CD4-positive, alpha-beta memory T cell (primary cell): ENCODE measurements at places on chromosomes 5 and 9. TPM values are rescaled to one million over a fixed set of nuclear protein-coding genes. Genes with fewer than 3 reads are reported as not detected.

- no peak for DNase-seq
Measured at GRCh38 chr9:92769286-92769685, 4.7 kb upstream of the BICD2 start.

DNA sequence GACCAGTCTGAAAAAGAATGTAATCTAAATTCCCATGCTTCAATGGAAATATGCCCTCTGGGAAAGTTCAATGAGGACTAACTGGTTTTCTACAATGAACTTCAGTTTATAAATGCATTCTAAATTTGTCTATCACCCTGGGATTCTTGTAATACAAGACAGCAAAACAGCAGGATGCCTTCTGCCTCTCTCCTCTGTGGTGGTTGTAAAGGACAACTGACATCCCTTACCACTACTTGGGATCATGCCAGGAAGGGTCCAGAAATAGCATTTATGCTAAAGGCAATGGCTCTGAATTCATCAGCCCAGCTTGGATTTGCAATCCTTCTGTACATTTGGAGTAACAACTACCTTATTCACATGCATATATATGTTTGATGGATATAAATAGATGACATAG, 97.3 kb upstream of the ADAMTS16 start:
- DNase-seq = no peak

- DNase-seq = no peak
Measured at GRCh38 chr5:78586251-78586650, 62.3 kb downstream of the LHFPL2 start.

DNA sequence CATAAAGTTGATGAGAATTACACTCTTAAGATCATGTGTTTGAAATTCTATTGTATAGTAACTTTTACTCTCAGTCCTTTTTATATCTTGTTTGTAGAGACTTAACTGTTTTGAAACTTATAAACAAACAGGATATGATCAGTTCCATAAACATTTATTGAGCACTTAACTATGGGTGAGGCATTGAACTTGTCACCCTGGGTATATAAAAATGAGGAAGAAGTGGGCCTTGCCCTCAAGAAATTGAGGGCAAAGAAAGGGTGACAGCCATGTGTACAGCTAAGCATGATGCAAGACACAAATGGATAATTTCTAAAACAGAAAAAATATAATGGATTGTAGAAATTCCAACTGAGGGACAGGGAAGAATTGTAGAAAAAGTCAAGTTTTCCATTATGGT, 15.7 kb downstream of the UNC13B start:
- no peak for DNase-seq

ASPN gene
- not detected for polyA plus RNA-seq

PDCD1LG2 gene
- polyA plus RNA-seq = 1.1 TPM
